ENCODE measurements at places on chromosomes 13 and 19.
A peak's percentile ranks its signal among the peaks of the same experiment; 100 is the strongest.

DNA sequence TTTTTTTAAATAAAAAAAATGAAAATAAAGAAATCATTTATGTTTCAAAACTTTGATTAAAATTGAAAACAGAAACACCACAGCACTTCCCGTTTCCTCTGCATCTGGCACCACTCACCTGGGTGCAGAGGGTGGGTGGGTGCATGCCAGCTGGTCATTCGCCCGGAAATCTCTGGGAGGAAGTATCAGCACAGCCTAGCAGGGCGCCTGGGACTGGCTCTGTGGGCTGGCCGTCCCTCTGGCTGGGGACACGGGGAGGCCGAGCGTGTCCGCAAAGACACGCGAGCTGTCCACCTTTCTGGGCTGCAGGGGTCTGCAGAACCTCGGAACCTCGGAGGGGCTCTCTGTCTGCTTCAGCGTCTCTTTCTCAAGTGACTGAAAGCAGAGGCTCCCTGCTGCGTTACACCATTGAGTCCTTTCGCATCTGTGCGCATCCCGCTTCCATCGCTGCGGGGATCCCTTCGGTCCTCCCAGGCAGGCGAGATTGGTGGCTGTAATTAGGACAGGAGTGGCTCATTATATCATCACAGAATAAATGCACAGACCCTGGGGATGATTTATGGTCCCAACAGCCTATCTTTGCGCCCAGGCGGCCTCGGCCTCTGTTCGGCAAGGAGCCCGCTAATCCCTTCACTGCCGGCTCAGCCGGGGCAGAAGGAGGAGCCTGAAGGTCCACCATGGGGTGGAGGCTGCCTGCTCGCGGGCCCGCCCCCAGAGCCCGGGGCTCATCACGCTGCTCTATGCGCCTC, 17.2 kb downstream of the CRTC1 start:
- DNase-seq = peak; percentile 78

DNA sequence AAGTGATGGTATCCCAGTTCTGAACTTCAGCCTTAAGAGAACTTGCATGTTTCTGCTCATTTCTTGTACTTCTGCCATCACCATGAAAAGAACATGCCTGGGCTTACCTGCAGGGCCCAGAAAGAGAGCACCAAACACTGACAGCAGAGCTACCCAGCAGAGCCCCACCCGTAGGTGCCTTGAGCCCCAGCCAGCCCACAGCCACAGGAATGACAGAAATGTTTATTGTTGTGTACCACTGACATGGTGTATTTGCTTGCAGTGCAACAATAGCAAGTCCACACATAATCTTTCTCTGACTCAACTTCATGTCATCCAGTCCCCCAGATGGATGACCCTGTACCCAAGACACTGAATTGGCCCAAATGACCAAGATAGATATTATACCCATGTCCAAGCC, 195.2 kb downstream of the TSHZ3 start:
- no peak for DNase-seq

GRCh38 chr13:113732176-113732960, 26.7 kb upstream of the TMEM255B start:
- no peak for DNase-seq

DNA sequence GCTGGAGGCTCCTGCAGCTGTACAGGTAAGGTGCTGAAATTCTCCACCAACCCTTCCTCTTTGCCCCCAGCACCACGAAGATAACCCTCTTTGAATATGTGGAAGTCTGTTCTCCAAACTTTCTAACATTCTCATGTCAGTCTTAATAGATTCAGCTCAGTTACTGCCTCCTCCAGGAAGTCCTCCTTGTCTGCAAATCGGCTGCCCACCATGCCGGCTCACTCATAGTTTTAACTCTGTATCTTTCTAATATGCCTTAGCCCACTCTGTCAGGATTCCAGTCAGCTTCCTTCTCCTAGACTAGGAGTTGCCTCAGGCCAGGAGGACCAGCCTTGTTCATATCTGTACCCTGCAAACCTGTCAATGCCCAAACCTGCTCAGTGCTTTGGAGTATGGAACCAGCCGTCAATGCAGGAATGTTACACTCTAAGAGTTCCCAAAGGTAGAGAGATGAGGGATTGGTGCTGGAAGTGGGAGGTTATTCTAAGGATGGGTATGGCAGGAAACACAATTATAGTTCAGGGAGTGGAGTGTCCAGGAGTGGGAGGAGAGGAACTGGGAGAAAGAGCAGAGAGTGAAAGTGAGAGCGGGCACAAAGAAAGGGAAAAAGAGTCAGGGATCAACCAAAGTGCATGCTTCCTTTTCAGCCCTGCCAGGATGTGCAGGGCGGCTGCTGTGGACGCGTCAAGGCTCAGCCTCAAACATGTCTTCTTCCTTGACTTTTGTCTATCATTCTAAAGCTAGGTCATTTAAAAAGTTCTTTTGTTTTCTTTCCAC, 38.0 kb upstream of the ALOX5AP start:
- no peak for DNase-seq

All from LNCaP clone FGC (cell line).